ENCODE measurements at places on chromosomes 6 and 20.

- DNase-seq = no peak
These were observed 3.8 kb downstream of the SLC2A4RG start for GRCh38 chr20:63743210-63743970.

DNA sequence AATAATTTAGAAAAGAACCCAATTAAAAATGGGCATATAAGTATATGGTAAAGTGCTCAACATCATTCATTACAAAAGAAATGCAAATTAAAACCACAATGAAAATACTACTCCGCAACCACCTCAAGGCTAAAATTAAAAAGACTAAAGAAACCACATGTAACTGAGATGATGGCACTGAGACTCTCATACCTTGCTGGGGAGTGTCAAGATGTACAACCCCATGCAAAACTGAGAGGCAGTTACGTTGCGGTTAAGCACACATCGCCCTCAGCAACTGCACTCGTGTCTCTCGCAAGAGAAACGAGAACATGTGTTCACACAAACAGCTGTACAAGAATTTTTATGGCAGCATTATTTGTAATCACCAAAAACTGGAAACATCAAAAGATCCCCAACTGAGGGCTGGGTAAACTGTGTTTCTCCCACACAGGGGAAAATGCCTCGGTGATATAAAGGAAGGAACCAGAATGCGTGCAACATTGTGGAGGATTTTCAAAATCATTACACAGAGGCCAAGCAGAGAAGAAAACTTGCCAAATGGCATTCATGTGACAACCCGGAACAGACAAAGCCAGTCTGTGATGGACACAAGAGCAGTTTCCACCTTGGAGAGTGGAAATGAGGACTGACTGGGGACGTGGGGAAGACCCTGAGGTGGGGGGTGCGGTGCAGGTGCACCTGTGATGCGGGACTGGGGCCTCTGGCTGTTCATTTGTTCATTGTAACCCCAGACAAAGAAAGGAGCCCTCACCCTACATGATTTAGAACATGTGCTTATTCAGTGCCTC, 144.9 kb downstream of the WDR27 start:
- DNase-seq = no peak

GRCh38 chr6:15533379-15534026, 129.3 kb downstream of the DTNBP1 start:
- DNase-seq = no peak

DNA sequence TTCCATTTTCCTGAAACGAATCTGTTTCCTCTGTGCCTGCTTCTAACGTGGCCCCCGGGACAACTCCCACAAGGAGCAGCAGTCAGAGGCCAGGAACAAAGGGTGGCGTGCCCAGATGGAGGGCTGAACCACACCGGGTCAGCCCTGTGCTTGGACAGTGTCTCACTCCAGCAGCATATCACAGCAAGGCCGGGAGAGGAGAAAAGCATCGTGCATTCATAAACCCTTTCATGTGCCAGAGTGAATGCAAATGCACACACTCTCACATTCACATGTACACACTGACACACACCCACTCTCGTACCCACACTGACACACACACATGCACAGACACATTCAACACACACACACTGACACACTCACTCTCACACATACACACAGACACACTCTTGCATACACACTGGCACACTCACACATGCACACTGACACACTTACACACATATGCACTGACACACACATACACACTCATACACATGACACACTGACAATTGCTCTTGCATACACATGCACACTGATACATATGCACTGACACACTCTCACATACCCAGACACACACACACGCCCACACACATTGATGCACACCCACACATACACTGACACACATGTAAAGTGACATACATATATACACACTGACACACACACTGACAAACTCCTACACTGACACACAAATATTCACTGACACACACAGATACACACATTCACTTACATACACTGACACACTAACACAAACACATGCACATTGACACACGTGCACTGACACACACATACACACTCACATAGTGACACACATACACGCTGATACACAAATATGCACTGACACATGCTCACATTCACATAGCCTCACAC, 237.0 kb downstream of the LRFN2 start:
- DNase-seq = peak; percentile 3

DNA sequence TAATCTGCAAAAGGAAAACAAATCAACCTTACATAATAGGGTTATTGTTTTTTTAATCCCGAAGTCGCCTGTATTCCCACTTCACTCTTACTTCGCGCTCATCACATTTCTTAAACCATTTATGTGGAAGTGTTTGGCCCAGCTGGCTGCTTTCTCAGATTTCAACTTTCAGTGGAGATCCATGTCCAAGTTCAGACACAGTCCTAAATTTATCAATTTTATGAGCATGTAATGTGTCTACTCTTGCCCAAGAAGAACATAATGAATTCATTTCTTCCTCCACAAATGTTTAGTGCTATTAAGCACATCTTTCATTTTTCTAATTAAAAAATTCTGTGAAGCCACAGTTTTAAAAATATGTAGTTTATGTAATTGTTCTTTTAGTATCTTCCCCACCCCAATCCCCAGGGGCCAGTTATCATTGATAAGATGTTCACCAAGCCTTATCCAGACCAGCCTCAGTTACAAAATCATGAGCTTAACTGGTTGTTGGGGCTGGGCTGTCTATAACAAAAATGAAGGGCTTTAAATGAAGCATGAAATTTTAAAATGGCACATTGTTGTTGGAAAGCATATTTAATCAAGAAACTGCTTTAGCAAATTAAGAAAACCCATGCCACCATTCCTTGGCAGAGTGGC, 151.7 kb downstream of the UST start:
- no peak for DNase-seq

DNA sequence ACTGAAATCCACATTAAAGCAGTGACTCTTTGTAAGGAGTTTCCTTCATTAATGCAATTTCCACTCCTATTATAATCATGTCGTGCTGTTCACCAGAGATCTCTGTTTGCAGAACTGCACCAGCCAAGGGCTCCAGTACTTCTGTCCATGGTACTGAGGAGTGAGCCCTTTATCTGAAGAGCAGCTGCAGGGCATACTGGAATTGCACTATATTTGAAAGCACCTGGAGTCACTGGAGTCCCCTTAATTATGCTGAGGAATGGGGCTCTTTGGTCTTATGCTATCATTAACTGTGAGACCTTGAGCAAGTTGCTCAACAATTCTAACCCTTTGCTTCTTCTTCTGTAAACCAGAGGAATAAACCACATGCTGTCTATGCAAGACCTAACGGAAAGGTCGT, 61.7 kb upstream of the NUP153 start:
- DNase-seq = peak; percentile 37

- DNase-seq = peak; percentile 37
These were observed 1.1 kb downstream of the ACTL10 start for GRCh38 chr20:33667676-33668465.

- DNase-seq = no peak
These were observed 169.1 kb upstream of the CDYL start for GRCh38 chr6:4606821-4607704.

DNA sequence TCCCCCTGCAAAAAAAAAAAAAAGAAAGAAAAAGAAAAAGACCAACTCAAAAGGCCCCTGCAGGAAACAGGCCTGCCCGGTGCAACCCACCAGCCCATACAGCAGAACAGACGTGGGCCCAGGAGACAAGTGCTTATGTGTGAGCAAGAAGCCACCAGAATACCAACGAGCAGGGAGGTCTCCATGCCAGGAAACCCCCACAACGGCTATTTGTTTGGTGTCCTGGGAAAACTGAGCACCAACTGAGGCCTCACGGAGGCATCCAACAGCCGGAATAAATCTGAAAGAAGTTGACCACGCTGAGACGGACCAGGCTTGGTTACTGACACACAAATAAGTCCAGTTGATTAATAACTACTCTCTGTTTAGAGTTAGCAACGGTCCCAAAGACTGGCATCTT, 29.7 kb downstream of the PTPRT start:
- DNase-seq = no peak
